ENCODE measurements at places on chromosomes 2 and 18. TPM values are rescaled to one million over a fixed set of nuclear protein-coding genes. Genes with fewer than 3 reads are reported as not detected.

GRCh38 chr2:226622484-226622883 is 177.1 kb downstream of the IRS1 start:
- H3K36me3 ChIP-seq = no peaks in the 10 kb centered on the region
- H3K27ac ChIP-seq = no peak overlapping the region
- peaks cover 3% of the 10 kb centered on the region for H3K27me3 ChIP-seq
- peaks cover 3% of the 10 kb centered on the region for H3K4me1 ChIP-seq
- H3K4me3 ChIP-seq = no peak overlapping the region
- DNase-seq = no peak

DNA sequence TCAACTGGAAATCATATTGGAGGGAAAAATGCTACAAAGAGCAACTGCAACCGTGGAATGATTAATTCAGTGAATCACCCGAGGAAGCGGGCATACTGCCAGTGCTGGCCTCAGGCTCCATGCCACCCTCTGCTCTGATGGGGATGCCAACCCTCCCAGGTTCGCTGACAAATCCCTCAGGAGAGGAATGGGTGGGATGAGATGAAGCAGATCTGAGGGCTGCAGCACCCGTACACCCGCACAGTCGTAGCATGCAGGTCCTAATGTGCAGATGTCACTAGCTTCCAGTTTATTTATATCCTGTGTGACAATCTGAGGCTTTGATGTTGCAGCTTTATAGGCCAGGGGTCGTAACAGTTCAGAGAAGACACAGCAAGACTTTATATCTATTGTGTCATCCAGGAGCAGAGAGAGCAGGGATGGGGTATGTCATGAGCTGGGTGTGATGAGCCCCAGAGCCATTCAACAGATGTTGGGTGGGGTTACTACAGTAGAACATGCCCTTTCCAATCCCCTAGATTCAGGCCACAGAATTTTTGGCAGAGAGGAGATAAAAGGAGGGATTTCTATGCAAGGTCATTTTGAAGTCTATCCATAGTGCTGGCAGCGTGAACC is 44.6 kb downstream of the DPP4 start:
- H3K4me1 ChIP-seq = peaks cover 27% of the 10 kb centered on the region
- H3K27me3 ChIP-seq = no peaks in the 10 kb centered on the region
- DNase-seq = peak; percentile 78
- peak overlapping the region; percentile 37 for H3K27ac ChIP-seq
- no peak overlapping the region for H3K4me3 ChIP-seq

- no peak overlapping the region for H3K27ac ChIP-seq
- no peak overlapping the region for H3K4me3 ChIP-seq
- no peaks in the 10 kb centered on the region for H3K27me3 ChIP-seq
- H3K4me1 ChIP-seq = peaks cover 4% of the 10 kb centered on the region
- H3K36me3 ChIP-seq = peaks cover 14% of the 10 kb centered on the region
- peak; percentile 59 for DNase-seq
Observed at GRCh38 chr2:152647552-152647951, 69.7 kb downstream of the PRPF40A start.

DNA sequence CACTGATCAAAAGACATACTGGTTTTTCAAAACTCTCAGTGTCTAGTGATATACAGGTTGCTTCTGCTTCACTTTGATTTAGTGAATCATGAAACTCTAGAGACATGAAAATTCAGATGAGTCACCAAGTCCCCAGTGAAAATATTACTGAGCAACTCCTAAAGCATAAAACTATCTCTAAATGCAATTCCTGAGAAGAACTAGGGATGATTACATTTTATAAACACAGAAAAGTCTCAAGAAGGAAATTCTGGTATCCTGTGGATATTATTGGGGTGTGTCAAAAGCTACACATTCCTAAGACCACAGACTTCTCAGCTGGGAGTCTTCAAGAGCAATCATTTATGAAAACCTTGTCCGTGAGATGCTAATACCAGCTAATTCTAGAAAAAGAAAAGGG is 9.7 kb downstream of the LRRTM4 start:
- no peak overlapping the region for H3K27ac ChIP-seq
- no peak overlapping the region for H3K4me3 ChIP-seq
- H3K36me3 ChIP-seq = no peaks in the 10 kb centered on the region
- no peaks in the 10 kb centered on the region for H3K27me3 ChIP-seq
- DNase-seq = no peak

Gene BOD1L2
- total RNA-seq = not detected

GRCh38 chr2:132503701-132504100 is 87.1 kb downstream of the GPR39 start:
- H3K4me1 ChIP-seq = no peaks in the 10 kb centered on the region
- H3K27me3 ChIP-seq = no peaks in the 10 kb centered on the region
- H3K4me3 ChIP-seq = no peak overlapping the region
- H3K36me3 ChIP-seq = no peaks in the 10 kb centered on the region
- DNase-seq = no peak

DNA sequence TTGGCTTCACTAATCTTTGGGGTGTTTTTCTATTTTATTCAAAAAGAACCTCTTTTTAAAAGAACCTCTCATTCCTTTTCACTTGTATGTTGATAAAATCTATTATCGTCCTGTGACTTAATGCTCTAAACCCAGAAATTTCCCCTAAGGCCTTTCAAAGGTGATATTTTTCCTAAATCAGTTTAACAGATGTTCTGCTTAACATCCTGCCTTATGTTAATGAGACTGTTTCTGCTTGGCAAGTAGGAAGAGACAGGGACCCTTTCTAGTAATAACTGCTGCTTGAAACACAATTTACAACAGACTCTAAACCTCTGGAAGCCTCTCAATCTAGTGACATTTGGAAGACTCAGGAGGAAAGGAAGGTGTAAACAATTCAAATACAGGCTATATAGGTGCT is 128.8 kb downstream of the KCNJ3 start:
- peak; percentile 26 for DNase-seq
- H3K27ac ChIP-seq = no peak overlapping the region
- no peaks in the 10 kb centered on the region for H3K27me3 ChIP-seq
- H3K36me3 ChIP-seq = no peaks in the 10 kb centered on the region

Gene ARHGAP25
- total RNA-seq = 3.1 TPM

GRCh38 chr2:30484995-30485394 is 37.9 kb downstream of the LCLAT1 start:
- H3K36me3 ChIP-seq = no peaks in the 10 kb centered on the region
- no peak overlapping the region for H3K4me3 ChIP-seq
- no peak overlapping the region for H3K27ac ChIP-seq
- no peaks in the 10 kb centered on the region for H3K4me1 ChIP-seq

DNA sequence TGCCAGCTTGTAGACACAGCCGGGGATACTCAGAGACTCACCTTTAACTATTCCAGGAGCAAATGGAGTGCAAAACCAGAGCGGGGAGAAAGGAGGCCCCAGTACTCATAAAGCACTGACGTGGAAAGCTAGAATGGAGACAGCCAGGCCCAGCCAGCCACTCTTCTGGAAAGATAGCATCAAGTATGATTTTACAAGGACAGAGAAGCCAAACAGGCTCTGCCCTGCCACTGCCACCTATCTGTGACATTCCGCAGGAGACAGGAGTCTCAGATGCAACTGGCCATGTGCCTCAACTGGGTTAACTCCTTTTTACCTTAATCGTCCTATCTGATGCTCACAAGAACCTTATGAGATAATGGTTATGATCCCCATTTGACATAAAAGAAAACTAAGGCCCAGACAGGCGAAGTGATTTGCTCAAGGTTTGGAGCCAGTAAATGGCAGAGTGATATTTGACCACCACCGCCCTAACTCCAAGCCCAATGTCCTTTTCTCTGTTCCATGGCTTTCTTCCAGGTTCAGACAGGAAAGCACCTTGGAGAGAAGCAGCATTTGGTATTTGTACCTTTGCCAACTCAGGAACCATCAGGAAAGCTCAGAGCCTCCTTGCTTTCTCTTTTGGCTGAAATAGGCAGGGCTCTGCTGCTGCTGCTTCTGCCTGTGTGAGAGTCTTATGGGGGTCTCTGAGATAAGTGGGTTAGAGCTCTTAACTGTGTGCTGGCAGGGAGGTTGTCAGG is 15.6 kb downstream of the KIF3C start:
- DNase-seq = no peak
- H3K27me3 ChIP-seq = no peaks in the 10 kb centered on the region
- H3K4me1 ChIP-seq = no peaks in the 10 kb centered on the region
- H3K27ac ChIP-seq = no peak overlapping the region

- H3K36me3 ChIP-seq = no peaks in the 10 kb centered on the region
- DNase-seq = no peak
- no peaks in the 10 kb centered on the region for H3K27me3 ChIP-seq
- H3K27ac ChIP-seq = no peak overlapping the region
Observed at GRCh38 chr2:155689791-155690190, 642.7 kb downstream of the NR4A2 start.

DNA sequence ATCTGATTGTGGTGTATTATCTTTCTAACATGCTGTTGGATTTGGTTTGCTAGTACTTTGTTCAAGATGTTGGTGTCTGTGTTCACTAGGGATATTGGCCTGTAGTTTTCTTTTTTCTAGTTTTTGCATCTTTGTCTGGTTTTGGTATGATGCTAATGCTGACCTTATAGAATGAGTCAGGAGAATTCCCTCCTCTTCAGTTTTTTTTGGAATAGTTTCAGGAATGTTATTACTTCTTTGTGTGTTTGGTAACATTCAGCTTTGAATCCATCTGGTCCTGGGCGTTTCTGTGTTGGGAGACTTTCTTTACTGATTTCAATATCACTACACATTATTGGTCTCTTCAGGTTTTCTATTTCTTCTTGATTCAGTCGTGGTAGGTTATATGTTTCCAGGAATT is 124.2 kb upstream of the EPB41L5 start:
- H3K36me3 ChIP-seq = no peaks in the 10 kb centered on the region
- no peak overlapping the region for H3K4me3 ChIP-seq
- no peaks in the 10 kb centered on the region for H3K4me1 ChIP-seq

GRCh38 chr2:127562936-127563335 is 27.5 kb downstream of the MYO7B start:
- peaks cover 7% of the 10 kb centered on the region for H3K27me3 ChIP-seq
- H3K4me1 ChIP-seq = no peaks in the 10 kb centered on the region
- no peak overlapping the region for H3K4me3 ChIP-seq
- DNase-seq = no peak
- H3K36me3 ChIP-seq = no peaks in the 10 kb centered on the region

Gene TBR1
- total RNA-seq = not detected

All from muscle of leg (tissue), 16 donors.